ENCODE measurements at places on chromosomes 4 and X. TPM values are rescaled to one million over a fixed set of nuclear protein-coding genes. Genes with fewer than 3 reads are reported as not detected.

- no peaks in the 10 kb centered on the region for H3K36me3 ChIP-seq
- no peak overlapping the region for H3K27ac ChIP-seq
- H3K4me1 ChIP-seq: peaks cover 20% of the 10 kb centered on the region
- H3K4me3 ChIP-seq: no peak overlapping the region
Observed at GRCh38 chr4:96827086-96827485, 987.2 kb downstream of the PDHA2 start.

Gene ANKRD37
- total RNA-seq: 23.7 TPM

DNA sequence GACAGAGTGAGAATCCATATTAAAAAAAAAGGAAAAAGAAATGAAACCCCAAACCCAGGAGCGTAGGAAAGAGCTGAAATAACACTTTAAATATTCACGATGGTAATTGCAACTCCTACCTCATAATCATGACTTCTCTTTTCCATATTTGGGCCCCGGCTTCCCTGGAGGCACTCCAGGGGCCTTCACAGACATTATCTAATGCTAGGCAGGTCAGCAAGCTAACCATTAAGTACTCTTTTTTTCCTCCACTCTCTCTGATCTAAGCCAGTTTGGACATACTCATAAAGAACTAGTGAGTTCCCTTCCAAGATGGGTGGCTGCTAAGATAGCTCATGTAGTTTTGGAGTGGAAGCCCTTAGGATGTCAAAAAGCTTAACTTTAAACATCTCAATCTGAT lies 83.2 kb downstream of the SH3KBP1 start:
- no peaks in the 10 kb centered on the region for H3K27me3 ChIP-seq
- H3K36me3 ChIP-seq: no peaks in the 10 kb centered on the region
- no peak overlapping the region for H3K4me3 ChIP-seq
- no peaks in the 10 kb centered on the region for H3K4me1 ChIP-seq
- no peak for DNase-seq

Gene CXorf65
- total RNA-seq: 13.2 TPM

GRCh38 chr4:54118850-54119589 lies 19.1 kb downstream of the GSX2 start:
- no peaks in the 10 kb centered on the region for H3K27me3 ChIP-seq
- H3K4me3 ChIP-seq: no peak overlapping the region
- H3K27ac ChIP-seq: no peak overlapping the region

DNA sequence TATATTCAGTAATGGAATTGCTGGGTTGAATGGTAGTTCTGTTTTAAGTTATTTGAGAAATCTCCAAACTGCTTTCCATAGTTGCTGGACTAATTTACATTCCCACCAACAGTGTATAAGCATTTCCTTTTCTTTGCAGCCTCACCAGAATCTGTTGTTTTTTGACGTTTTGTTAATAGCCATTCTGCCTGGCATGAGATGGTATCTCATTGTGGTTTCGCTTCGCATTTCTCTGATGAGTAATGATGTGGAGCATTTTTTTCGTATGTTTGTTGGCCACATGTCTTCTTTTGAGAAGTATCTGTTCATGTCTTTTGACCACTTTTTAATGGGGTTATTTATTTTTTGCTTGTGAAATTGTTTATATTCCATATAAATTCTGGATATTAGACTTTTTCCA lies 13.6 kb upstream of the MAGED4B start:
- DNase-seq: no peak
- no peaks in the 10 kb centered on the region for H3K4me1 ChIP-seq
- H3K36me3 ChIP-seq: no peaks in the 10 kb centered on the region
- no peaks in the 10 kb centered on the region for H3K27me3 ChIP-seq
- no peak overlapping the region for H3K27ac ChIP-seq
- no peak overlapping the region for H3K4me3 ChIP-seq

GRCh38 chr4:139956507-139957017 lies 197.4 kb downstream of the MAML3 start:
- no peaks in the 10 kb centered on the region for H3K36me3 ChIP-seq
- no peak overlapping the region for H3K4me3 ChIP-seq
- H3K27me3 ChIP-seq: no peaks in the 10 kb centered on the region
- peak; percentile 34 for DNase-seq
- peaks cover 27% of the 10 kb centered on the region for H3K4me1 ChIP-seq

DNA sequence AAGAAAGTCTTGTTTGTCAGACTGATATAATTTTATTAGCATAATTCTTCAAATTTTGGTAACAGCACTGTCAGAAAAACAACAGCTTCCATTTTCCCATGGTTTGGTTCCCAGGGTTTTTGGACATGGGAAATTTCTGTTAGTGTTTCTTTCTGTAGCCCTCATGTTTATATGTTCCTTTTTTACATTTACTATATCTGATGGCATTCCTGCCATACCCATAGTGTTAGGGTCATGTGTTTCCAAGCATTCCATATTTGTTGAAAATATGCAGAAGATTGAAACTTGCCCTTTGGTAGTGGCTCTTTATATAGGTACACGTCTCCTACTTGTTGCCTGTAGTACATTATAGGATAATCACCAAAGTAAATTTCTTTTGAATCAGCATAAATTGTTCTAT lies 65.8 kb downstream of the PDLIM5 start:
- no peak for DNase-seq
- H3K4me1 ChIP-seq: peaks cover 3% of the 10 kb centered on the region
- no peak overlapping the region for H3K4me3 ChIP-seq
- no peaks in the 10 kb centered on the region for H3K27me3 ChIP-seq
- no peak overlapping the region for H3K27ac ChIP-seq
- H3K36me3 ChIP-seq: no peaks in the 10 kb centered on the region

DNA sequence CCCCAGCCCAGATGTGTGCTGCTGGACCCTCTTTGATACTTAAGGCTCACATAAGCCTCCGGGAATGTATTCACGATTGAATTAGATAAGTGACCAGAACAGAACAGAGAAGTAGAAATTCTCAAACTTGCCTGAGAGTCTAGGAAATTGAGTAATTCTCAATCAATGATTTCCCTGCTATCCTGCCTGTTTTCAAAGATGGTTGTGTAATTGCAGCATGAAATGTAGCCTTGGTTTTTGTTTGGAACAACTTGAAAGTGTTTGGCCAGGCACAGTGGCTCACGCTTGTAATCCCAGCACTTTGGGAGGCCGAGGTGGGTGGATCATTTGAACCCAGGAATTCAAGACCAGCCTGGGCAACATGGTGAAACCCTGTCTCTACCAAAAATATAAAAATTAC lies 41.2 kb downstream of the TNIP2 start:
- no peak overlapping the region for H3K27ac ChIP-seq
- H3K4me1 ChIP-seq: no peaks in the 10 kb centered on the region
- H3K36me3 ChIP-seq: no peaks in the 10 kb centered on the region
- DNase-seq: no peak
- H3K4me3 ChIP-seq: no peak overlapping the region
- no peaks in the 10 kb centered on the region for H3K27me3 ChIP-seq

GRCh38 chr4:157423526-157424020 lies 203.0 kb downstream of the GRIA2 start:
- H3K4me1 ChIP-seq: no peaks in the 10 kb centered on the region
- no peak overlapping the region for H3K27ac ChIP-seq
- H3K4me3 ChIP-seq: no peak overlapping the region
- DNase-seq: no peak

DNA sequence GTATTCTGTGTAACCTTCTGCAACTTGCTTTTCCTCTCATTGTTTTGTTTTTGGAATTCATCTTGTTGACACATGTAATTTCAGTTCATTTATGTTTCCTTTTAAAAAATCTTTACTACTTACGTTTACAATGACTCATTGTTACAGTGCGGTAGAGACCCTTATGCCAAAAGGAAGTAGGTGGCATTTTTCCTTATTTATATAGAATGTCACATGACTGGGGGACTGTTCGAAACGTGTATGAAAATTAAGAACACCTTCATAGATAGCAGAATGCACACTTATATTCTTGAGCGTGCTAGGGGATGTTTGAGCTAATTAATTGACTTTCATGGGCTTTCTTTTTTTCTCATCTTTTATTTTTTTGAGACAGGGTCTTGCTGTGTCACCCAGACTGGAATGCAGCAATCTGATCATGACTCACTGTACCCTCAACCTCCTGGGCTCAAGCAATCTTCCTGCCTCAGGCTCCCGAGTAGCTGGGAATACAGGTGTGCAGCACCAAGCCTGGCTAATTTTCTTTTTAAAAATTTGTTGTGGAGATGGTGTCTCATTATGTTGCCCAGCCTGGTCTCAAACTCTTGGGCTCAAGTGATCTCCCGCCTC lies 7.3 kb downstream of the REPS2 start:
- H3K36me3 ChIP-seq: no peaks in the 10 kb centered on the region
- H3K4me3 ChIP-seq: no peak overlapping the region
- H3K27me3 ChIP-seq: no peaks in the 10 kb centered on the region
- no peak overlapping the region for H3K27ac ChIP-seq
- H3K4me1 ChIP-seq: peaks cover 2% of the 10 kb centered on the region
- DNase-seq: no peak

Gene AVPR2
- total RNA-seq: 1.1 TPM

Gene STK32B
- 17.5 TPM for total RNA-seq

- H3K27ac ChIP-seq: peak overlapping the region; percentile 30
- peak; percentile 38 for DNase-seq
- no peaks in the 10 kb centered on the region for H3K27me3 ChIP-seq
- H3K36me3 ChIP-seq: no peaks in the 10 kb centered on the region
Observed at GRCh38 chr4:186840771-186841301, 117.2 kb upstream of the FAT1 start.

DNA sequence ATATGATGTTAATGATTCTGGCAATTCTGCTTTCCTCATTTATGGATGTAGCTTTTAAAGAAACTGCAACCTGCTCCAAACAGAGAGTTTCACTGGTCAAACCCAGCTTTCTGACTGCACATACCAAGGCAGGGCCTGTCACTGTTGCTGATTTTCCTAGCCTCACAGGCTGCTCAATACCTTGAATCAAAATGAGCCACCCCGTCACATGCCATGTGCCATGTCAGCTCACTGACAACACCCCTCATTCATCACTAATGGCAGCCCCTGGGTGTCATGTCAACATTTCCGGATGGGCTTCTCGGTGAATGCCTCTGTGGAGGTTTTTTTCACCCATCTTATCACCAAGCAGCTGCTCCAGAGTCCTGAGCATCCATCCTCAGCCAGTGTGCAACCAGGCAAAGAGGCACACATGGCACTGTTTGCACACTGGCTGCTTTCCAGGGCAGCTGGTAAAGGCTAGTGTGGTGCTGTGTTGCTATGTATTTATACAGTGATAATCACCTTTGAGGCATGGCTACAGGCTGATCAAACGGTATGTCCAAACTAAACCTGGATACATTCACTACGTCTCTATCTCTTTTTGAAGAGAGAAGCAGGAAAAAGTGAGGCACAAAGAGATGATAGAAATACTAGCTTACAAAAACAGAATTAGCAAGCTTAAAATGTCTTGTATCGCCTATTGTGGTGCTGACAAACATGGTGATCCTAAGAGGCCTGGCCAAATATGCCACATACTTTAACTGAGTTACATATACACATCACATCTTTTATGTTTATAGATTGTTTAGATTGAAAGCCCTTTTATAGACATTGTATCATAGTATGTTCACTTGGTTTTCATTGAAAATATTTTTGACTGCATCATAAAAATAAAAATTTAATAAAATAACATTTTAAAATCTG lies 94.6 kb upstream of the INPP4B start:
- no peaks in the 10 kb centered on the region for H3K27me3 ChIP-seq
- no peaks in the 10 kb centered on the region for H3K36me3 ChIP-seq
- no peak for DNase-seq
- no peak overlapping the region for H3K27ac ChIP-seq
- no peaks in the 10 kb centered on the region for H3K4me1 ChIP-seq

- H3K4me1 ChIP-seq: no peaks in the 10 kb centered on the region
- no peaks in the 10 kb centered on the region for H3K36me3 ChIP-seq
- no peak for DNase-seq
- no peak overlapping the region for H3K27ac ChIP-seq
- H3K4me3 ChIP-seq: no peak overlapping the region
Observed at GRCh38 chrX:1587161-1587560, 4.2 kb upstream of the AKAP17A start.

Gene ADH1C
- total RNA-seq: 2.4 TPM

DNA sequence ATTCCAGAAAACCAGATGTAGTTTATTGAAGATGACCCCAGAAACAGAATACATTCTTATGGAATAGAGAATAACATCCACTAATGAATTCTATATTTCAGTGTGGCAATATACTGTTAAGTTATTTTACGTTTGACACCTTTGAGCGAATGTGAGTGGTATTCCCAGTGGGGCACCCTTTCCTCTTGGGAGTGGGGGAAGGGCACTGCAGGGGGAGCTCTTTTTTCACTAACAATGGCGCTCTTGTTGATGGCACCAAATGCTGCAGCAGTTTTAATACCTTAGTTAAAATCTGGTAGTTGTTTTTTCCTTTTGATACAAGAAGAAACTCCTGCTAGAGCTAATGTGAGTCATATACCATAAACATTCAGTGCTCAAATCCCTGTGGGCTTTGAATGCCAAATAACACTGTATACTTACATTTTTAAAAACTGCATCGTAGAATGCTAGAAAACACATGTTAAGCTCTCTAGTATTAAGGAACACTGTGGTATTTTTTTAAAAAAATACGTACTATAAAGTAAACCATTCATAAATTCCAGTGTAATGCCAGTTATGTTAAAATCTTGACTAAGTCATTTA lies 178.5 kb downstream of the DCHS2 start:
- no peaks in the 10 kb centered on the region for H3K36me3 ChIP-seq
- H3K4me1 ChIP-seq: no peaks in the 10 kb centered on the region
- H3K27ac ChIP-seq: no peak overlapping the region
- no peaks in the 10 kb centered on the region for H3K27me3 ChIP-seq

GRCh38 chr4:169210504-169211118 lies 60.1 kb downstream of the SH3RF1 start:
- no peak overlapping the region for H3K27ac ChIP-seq
- no peak for DNase-seq
- no peaks in the 10 kb centered on the region for H3K36me3 ChIP-seq

GRCh38 chr4:17958181-17958580 lies 63.4 kb downstream of the LCORL start:
- no peak for DNase-seq
- H3K4me1 ChIP-seq: no peaks in the 10 kb centered on the region
- no peak overlapping the region for H3K27ac ChIP-seq
- no peaks in the 10 kb centered on the region for H3K36me3 ChIP-seq
- no peaks in the 10 kb centered on the region for H3K27me3 ChIP-seq

Gene GPRIN3
- 2.5 TPM for total RNA-seq

GRCh38 chr4:15250021-15250441 lies 177.8 kb upstream of the C1QTNF7 start:
- no peaks in the 10 kb centered on the region for H3K4me1 ChIP-seq
- no peak overlapping the region for H3K4me3 ChIP-seq
- H3K27ac ChIP-seq: no peak overlapping the region
- peak; percentile 29 for DNase-seq

Gene ZNF157
- 0.63 TPM for total RNA-seq

DNA sequence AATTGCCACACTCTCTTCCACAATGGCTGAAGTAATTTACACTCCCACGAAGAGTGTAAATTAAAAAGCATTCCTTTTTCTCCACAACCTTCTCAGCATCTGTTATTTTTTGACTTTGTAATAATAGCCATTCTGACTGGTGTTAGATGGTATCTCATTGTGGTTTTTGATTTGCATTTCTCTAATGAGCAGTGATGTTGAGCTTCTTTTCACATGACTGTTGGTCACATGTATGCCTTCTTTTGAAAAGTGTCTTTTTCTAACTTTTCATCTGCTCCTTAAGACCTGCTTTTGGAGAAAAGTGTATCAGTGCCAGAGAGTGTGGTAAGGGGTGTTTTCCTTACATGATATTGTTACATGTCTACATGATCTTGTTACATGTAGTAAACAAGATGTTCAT lies 25.7 kb downstream of the GUCY1A1 start:
- DNase-seq: no peak
- no peaks in the 10 kb centered on the region for H3K27me3 ChIP-seq
- no peak overlapping the region for H3K4me3 ChIP-seq
- no peaks in the 10 kb centered on the region for H3K36me3 ChIP-seq
- no peaks in the 10 kb centered on the region for H3K4me1 ChIP-seq

Gene MORC4
- total RNA-seq: 46.0 TPM

- H3K27ac ChIP-seq: no peak overlapping the region
- H3K36me3 ChIP-seq: no peaks in the 10 kb centered on the region
- H3K27me3 ChIP-seq: no peaks in the 10 kb centered on the region
- no peak overlapping the region for H3K4me3 ChIP-seq
- no peaks in the 10 kb centered on the region for H3K4me1 ChIP-seq
Observed at GRCh38 chrX:109614951-109615350, 10.0 kb downstream of the KCNE5 start.

Measured in testis (tissue), 5 donors.